ENCODE measurements at places on chromosomes 13 and 19. TPM values are rescaled to one million over a fixed set of nuclear protein-coding genes. Genes with fewer than 3 reads are reported as not detected.
A peak's percentile ranks its signal among the peaks of the same experiment; 100 is the strongest.

GRCh38 chr19:18292462-18292809, 11.0 kb upstream of the JUND start:
- H3K36me3 ChIP-seq: no peaks in the 10 kb centered on the region
- peak overlapping the region; percentile 50 for H3K4me3 ChIP-seq
- peak; percentile 53 for DNase-seq
- peak overlapping the region; percentile 77 for H3K27ac ChIP-seq
- peaks cover 16% of the 10 kb centered on the region for H3K4me1 ChIP-seq

DNA sequence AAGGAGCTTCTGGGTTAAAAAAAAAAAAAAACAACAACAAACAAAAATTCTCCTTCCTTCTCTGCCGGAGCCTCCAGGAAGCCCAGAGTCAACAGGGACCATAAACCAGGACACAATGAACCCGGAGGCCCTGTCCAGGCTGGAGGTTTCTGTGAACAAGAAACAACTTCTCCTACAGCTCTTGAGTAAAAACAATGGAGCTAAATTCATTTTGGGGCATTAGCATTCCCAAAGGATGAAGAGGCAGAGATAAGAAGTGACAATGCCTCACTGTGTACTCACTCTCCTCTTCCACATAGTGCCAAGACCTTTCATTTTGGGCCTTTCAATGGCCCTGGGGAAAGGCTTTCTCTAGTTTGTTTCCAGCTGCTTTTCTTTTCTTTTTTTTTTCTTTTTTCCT, 9.0 kb downstream of the RHPN2 start:
- DNase-seq: no peak
- no peaks in the 10 kb centered on the region for H3K4me1 ChIP-seq
- no peak overlapping the region for H3K27ac ChIP-seq
- H3K4me3 ChIP-seq: no peak overlapping the region

GRCh38 chr13:35984776-35985453, 146.3 kb downstream of the DCLK1 start:
- peaks cover 2% of the 10 kb centered on the region for H3K27me3 ChIP-seq
- no peak overlapping the region for H3K27ac ChIP-seq
- H3K4me3 ChIP-seq: no peak overlapping the region
- no peaks in the 10 kb centered on the region for H3K36me3 ChIP-seq
- H3K4me1 ChIP-seq: no peaks in the 10 kb centered on the region
- no peak for DNase-seq

DNA sequence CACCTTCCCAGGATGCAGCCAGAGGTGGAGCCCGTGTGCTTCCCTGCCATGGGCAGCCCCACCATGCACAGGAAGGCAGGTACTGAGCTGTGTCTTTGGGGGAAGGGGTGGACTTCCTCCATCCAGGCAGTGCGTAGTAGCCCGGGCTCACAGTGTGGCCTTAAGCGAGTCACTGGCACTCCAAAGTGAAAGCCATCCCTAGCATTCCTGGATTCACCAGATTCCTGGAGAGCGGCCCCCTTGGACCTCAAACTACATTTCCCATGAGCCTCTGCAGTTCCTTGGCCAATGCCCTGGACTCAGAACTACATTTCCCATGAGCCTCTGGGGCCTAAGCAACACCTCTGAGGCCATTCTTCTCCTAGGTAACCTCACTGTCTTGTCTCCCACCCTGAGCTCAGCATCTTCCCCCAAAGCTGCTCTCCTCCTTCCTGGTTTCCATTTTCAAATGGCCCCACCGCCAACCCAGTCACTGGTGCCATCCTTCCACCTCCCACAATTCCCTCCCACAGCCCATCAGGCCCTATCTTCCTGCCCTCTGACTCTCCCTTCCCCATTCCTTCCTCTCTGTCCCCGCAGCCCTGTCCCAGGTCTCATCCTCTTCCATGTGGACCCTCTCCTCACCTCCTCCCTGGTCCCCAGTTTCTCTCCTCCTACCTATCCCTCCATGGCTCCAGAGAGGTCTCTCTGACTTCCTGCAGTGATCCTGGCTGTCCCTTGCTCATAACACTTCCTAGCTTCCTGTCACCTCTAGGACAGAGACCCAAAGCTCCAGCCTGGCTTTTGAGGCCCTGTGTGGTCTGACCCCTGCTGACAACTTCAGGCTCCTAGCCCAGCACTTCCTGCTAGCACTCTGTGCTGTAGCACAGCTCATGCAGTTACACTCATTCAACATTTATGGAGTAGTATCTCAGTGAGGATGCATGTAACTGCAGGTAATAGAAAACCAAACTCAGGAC, at the start of gene C19orf81:
TSS of gene C19orf81 (plus strand) at position 13 of the 959 bp plus-strand sequence. CDS start at position 13, 0 bp downstream.
- no peaks in the 10 kb centered on the region for H3K36me3 ChIP-seq
- H3K4me1 ChIP-seq: no peaks in the 10 kb centered on the region
- peaks cover 5% of the 10 kb centered on the region for H3K27me3 ChIP-seq
- H3K4me3 ChIP-seq: no peak within 1 kb of the TSS
- no peak within 1 kb of the TSS for H3K27ac ChIP-seq

DNA sequence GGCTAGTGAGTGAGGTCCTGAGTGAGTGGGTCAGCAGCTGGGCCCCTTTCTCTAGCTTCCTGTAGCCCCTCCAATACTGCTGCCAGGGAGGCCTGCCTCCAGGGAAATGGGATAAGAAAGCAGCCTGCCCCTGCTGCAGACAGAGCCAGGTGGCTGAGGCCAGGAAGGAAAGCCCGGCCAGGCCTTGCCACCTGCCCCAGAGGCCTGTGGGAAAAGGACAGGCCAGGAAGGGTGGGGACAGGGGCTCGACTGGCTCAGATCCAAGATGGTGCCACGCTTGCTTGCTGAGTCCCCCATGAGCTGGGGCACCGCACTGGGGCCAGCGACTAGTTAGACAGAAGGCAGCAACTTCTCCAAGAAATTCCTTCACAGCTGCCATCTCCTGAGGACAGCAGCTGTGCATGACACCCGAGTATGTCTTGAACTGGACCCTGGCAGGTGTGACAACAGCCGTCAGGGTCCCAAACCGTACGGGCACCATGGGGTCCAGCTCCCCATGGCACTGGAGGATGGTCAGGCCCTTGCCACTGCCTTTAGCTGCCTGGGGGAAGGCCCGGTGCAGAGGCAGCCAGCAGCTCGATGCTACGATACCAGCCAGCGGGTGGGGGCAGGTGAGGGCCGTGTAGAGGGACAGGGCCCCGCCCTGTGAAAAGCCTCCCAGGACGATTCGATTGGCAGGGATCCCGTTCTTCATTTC, 5.1 kb upstream of the PRR36 start:
- H3K27ac ChIP-seq: no peak overlapping the region
- no peaks in the 10 kb centered on the region for H3K36me3 ChIP-seq
- no peaks in the 10 kb centered on the region for H3K4me1 ChIP-seq

DNA sequence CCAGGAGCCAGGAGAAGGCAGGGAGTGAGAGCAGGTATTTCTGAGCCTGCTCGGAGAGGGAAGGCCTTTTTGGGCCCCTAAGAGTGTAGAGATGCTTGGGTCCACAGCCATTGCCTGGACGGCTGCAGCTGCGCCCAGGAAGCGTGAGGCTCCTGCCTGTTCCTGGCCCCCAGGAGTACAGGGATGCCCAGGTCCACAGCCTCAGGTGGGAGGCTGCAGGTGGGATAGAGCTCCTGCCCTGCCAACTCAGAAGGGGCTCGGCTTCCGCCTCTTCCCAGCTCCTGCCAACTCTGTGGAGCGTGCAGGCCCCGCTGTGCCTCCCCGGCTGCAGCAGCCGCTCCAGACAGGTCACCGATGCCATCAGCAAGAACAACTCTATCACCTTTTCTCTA, 351.0 kb upstream of the PCDH20 start:
- no peaks in the 10 kb centered on the region for H3K4me1 ChIP-seq
- no peaks in the 10 kb centered on the region for H3K36me3 ChIP-seq
- no peaks in the 10 kb centered on the region for H3K27me3 ChIP-seq
- no peak overlapping the region for H3K4me3 ChIP-seq
- no peak for DNase-seq

GRCh38 chr13:49629196-49629938, 1.1 kb downstream of the ARL11 start:
- peaks cover 37% of the 10 kb centered on the region for H3K4me1 ChIP-seq
- peak overlapping the region; percentile 62 for H3K27ac ChIP-seq
- DNase-seq: peak; percentile 43
- no peak overlapping the region for H3K4me3 ChIP-seq

- no peak overlapping the region for H3K4me3 ChIP-seq
- no peak for DNase-seq
- H3K27ac ChIP-seq: no peak overlapping the region
- H3K27me3 ChIP-seq: no peaks in the 10 kb centered on the region
These were observed 8.9 kb downstream of the COG3 start for GRCh38 chr13:45473627-45474026.

GRCh38 chr19:15154002-15154612, 46.7 kb downstream of the NOTCH3 start:
- no peaks in the 10 kb centered on the region for H3K27me3 ChIP-seq
- H3K36me3 ChIP-seq: no peaks in the 10 kb centered on the region
- DNase-seq: peak; percentile 52
- no peak overlapping the region for H3K4me3 ChIP-seq

DNA sequence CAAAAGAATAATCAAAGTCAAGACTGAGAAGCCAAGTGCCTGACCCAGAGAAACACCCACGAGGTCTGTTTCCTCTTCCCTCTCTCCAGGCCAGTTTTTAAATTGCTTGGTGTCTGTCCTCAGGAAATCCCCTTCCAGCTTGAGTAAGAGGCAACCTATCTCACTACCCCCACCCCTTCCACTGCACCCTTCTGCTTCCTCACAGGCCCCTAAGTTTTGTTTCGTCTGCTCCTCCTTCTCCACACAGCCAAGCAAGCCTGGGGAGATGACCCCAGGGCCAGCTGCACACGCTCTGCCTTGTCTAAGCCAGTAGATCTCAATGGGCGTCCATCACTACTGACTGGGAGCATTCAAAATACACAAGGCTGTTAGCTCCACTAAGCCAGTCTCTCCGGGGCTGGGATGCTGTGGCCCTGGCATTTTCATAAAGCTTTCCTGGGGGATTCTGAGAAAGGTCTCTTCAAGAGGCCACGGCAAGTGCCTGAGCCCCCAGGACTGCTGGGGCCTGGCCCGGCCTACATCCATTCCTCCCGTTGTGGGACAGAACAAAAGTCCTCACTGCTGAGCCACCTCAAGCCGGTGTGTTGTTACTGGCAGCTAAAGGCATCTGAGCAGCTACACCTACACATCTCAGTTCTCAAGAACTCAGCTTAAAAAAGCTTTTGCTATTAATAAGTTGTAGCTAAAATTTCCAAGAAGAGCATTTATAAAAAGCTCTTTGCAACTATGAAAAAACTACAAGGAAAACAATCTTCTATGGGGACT, 14.9 kb upstream of the IL4I1 start:
- H3K4me3 ChIP-seq: no peak overlapping the region
- H3K36me3 ChIP-seq: peaks cover 31% of the 10 kb centered on the region
- no peaks in the 10 kb centered on the region for H3K27me3 ChIP-seq
- no peak overlapping the region for H3K27ac ChIP-seq
- DNase-seq: peak; percentile 41

GRCh38 chr19:52191951-52192350, 2.1 kb downstream of the PPP2R1A start:
- no peak overlapping the region for H3K27ac ChIP-seq
- H3K4me3 ChIP-seq: no peak overlapping the region
- peaks cover 16% of the 10 kb centered on the region for H3K4me1 ChIP-seq
- no peak for DNase-seq
- no peaks in the 10 kb centered on the region for H3K27me3 ChIP-seq

GRCh38 chr13:35469806-35470525, 6.5 kb downstream of the MAB21L1 start:
- DNase-seq: no peak
- no peak overlapping the region for H3K4me3 ChIP-seq
- no peak overlapping the region for H3K27ac ChIP-seq
- H3K27me3 ChIP-seq: no peaks in the 10 kb centered on the region
- H3K36me3 ChIP-seq: no peaks in the 10 kb centered on the region

DNA sequence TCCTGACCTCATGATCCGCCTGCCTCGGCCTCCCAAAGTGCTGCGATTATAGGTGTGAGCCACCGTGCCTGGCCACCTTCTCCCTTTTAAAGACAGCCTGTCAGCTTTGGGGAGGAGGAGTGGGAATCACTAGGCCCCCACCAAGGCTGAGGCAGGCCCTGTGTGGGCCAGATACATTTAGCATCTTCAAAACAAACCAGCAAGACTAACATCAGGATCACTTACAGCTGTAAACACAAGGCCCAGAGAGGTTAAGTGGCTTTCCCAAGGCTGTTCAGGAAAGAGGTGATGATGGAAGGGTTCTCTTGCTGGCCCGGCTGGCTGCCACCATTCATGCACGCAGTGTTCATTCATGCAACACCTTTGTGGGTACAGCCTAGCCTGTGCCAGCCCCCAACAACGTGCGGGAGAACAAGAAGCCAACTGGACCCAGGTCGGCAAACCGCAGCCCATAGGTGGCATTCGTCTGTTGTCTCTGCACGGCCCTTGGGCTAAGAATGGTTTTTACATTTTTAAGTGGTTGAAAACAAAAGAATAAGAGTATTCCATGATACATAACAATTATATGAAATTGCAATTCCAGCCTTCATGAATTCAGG, 23.0 kb downstream of the IER2 start:
- H3K27ac ChIP-seq: no peak overlapping the region
- H3K36me3 ChIP-seq: no peaks in the 10 kb centered on the region
- no peak for DNase-seq
- no peaks in the 10 kb centered on the region for H3K27me3 ChIP-seq
- H3K4me1 ChIP-seq: peaks cover 14% of the 10 kb centered on the region

DNA sequence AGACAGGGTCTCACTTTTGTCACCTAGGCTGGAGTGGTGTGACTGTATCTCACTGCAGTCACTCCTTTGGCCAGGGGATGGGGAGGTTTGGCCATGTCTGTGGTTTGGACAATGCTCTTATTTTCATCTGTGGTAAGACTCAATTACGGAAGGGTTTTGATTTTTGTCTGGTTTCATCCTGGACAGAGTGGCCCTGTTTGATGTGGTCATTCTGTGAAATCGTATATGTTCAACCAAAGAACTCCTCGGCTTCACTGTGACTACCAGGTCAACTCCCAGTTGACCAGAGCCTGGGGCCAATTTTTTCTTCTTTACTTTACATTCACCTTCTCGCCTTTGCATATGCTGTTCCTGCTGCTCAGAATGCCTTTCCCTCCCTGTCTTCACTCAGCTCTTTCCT, 6.8 kb upstream of the CCDC124 start:
- no peaks in the 10 kb centered on the region for H3K36me3 ChIP-seq
- no peak overlapping the region for H3K4me3 ChIP-seq
- no peak for DNase-seq
- H3K4me1 ChIP-seq: no peaks in the 10 kb centered on the region
- H3K27ac ChIP-seq: no peak overlapping the region

Gene CDX2
- total RNA-seq: not detected

Gene ZNF491
- 0.85 TPM for total RNA-seq

Gene SPACA4
- not detected for total RNA-seq

Gene LHB
- not detected for total RNA-seq

Gene FFAR1
- total RNA-seq: not detected

Gene ZNF730
- total RNA-seq: 3.0 TPM

Gene IRGQ
- 33.2 TPM for total RNA-seq

Gene ZIK1
- total RNA-seq: 2.4 TPM

Gene ZNF57
- 3.4 TPM for total RNA-seq

All from endothelial cell of umbilical vein (primary cell).